ENCODE measurements at places on chromosomes 16 and 17.
A peak's percentile ranks its signal among the peaks of the same experiment; 100 is the strongest.

- DNase-seq: no peak
Observed at GRCh38 chr17:77450742-77451244, 310.0 kb downstream of the SEC14L1 start.

- DNase-seq: no peak
Observed at GRCh38 chr16:55470533-55471371, 8.2 kb upstream of the MMP2 start.

DNA sequence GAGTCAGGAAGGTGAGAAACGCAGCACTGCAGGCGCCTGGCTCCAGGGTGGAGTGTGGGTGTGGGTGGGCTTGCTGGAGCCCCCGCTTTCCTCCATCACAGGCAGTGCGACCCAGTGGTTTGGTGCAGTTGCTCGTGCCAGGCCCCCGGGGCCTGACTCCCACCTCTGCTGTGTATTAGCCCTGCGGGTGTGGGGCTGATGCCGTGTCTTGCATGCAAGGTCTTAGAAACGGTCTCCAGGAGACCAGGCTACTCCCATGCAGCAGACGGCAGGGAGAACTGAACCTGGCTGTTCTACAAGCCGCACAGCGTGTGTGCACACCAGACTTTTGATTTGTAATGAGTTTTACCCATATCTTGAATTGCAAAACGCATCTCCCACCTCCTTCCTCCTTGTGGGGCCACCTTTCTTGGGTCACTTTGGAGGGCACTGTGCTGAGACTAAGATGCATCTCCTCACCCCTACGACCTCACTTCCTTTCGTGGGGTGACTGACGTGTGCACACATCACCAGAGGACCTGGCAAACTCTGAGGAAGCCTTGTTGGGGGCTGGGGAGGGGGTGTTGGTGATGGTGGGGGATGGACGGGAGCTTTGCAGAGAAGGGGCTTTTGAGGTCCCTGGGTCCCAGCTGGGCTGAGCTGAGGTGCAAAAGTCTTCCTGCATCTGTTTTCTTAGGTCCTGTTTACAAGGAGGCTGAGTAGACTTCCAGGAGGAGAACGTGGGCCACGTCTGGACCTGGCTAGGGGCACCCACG, 101.8 kb upstream of the TNRC6C start:
- DNase-seq: no peak

DNA sequence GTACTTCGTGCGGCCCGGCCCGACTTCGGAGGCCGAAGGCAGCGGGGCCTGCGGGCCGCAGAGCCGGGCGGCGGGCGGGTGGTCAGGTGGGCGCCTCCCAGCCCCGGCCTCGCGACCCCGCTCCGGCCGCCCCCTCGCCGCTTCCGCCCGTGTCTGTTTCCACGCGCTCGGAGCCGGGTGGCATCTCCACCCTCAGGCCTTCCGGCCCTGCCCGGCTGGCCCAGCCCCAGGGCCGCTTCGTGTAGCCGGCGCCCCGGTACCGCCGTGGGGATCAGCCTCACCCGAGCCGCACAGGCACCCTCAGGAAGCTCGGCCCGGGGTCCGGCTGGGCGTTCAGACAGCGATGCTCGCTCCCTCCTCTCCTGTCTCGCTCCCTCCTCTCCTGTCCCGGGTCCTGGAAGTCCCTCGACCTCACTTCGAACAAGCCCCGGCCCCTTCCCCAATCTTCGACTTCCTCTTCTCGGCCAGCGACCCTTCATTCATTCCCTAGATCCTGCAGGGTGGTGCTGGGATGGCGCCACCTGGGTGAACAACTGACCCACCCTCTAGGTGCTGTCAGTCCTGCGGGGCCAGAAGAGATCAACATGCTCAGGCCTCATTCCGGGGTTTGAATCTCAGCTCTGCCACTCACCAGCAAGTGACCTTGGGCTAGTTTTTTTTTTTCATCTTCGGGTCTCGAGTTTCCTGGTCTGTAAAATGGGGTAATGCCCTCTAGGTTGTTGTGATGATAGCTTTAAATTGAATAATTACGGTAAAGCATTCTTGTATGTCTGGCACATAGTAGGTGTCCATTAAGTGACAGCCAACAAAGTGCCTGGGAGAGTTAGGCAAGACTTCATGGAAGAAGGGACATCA, 610 bp downstream of the VPS4A start:
- DNase-seq: peak; percentile 36

DNA sequence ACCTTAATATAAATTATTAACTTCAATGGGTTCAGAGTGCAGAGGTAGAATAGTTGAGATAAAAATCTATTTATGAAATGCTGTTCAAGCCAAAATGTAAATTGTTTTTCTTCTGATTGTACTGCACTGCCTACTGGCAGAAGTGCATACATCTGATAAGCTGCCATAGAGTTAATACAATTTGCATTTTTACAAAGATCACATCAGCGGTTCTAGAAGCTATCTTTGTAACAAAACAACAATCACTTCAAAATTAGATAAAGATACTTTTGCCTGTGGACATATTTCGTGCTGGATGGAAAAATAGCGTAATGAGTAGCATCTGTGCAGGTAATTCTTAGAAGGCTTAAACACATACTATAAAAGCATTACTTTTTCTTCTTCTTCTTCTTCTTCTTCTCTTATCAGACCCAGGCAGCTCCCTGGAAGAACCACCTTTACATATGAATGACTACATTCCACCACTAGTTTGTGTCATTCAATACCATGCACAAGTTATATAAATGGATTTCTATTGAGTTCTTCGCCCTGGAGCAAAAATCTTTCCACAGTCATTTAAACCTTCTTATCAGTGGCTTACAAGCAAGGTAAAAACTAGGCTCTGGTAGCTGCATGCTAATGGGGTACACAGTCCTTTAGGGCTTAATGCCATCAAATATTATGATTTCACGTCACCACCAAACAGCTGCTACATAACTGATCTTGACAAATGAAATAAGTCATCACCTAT, 47.0 kb downstream of the SYNRG start:
- no peak for DNase-seq

GRCh38 chr16:85958731-85959130, 59.8 kb downstream of the IRF8 start:
- no peak for DNase-seq

- peak; percentile 52 for DNase-seq
Observed at GRCh38 chr16:68995011-68995504, 110.4 kb upstream of the HAS3 start.

- peak; percentile 96 for DNase-seq
Observed at GRCh38 chr17:73308017-73308823, 3.6 kb downstream of the CDC42EP4 start.

DNA sequence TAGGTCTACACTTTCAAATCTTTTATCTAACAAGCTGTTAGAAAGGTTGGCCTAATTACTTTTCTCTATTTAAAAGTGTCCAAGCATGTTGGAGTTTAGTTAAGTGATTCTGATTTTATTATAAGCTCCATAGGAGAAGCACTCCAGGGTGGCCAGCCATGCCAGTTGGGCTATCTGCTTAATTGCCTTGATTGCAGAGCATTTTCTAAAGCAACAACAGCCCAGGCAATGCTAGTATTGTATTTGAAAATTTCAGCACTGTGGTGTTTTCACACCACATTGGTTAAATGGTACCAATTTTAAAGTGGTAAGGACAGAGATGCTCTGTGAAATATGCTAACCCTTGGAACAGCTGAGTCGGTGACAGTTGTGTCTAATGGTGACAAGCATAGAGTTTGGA, 510.5 kb upstream of the CDH8 start:
- DNase-seq: no peak

- peak; percentile 36 for DNase-seq
Observed at GRCh38 chr16:24758373-24758772, 28.9 kb downstream of the TNRC6A start.

DNA sequence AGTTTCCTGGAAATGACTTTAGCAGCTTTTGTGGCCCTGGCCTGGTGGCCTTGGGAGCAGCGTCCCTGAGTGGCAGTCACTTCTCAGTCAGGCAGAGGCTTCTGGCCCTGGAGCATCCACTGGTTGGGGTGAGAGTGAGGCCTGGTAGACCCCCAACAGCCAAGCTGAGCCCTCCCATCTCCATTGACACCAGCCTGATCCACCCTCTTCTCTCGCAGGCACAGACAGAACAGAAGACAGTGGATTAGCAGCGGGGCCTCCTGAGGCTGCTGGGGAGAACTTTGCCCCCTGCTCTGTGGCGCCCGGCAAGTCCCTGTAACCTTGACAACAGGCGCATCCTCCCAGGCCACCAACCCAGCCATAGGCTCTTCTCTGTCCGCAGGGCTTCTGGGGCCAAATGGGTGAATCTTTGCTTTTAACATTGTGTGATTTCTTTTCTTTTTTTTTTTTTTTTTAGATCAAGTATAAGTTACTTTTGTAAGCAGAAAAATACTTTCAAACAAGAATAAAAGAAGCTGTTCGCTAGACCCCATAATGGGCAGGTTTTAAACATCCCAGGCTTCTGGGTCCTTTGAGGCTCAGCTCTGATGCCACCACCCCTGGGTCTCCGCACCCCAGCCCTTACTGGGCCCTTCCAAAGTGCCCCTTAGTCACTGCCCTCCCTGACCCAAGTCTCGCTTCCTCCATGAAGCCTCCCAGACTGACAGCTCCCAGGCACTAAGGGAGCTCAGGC, 12.7 kb upstream of the FLYWCH1 start:
- DNase-seq: no peak

- peak; percentile 81 for DNase-seq
Observed at GRCh38 chr16:12067714-12068401, 91.3 kb downstream of the SNX29 start.

DNA sequence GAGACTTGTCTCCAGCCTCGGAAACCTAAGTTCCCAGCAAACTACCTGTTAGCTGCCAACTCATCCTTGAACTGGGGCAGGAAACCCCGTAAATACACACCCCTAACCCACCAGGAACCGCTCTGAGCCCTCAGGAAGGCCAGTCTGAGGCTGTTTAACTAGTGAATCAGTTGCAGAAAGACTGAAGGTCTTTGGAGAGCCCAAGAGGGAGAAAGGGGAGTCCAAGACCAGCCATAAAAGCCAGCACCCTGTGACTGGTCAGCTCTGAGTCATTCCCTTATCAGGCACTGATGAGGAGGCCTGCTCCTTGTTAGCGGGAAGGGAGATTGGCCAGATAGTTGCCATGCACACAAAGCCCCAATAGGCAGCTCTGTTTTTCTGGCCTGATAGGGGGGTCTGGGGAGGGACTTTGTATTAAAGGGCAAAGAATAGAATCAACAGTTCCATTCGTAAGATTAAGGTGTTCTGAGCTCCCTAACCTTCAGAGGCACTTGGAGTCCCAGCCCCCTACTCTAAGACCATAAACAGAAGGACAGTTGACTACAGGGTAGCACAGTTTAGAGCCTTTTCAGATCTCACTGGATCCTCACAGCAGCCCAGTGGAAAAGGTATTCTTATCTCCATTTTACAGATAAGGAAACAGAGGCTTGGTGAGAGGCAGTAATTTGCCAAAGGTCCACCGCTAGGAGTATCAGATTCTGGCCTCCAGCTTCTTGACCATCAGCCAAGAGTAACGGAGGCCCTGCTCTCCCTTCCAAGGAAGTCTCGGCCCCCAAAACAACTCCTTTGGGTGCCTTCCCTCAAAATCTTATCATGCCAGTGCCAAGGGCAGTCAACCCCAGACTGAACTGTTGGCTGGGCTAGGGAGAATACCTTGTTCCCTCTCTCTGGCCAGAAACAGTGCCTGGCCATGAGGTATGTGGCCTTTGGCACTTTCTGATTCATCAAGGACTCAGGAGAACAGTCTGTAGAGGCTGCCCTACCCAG, 2.2 kb upstream of the KRT19 start:
- peak; percentile 96 for DNase-seq

DNA sequence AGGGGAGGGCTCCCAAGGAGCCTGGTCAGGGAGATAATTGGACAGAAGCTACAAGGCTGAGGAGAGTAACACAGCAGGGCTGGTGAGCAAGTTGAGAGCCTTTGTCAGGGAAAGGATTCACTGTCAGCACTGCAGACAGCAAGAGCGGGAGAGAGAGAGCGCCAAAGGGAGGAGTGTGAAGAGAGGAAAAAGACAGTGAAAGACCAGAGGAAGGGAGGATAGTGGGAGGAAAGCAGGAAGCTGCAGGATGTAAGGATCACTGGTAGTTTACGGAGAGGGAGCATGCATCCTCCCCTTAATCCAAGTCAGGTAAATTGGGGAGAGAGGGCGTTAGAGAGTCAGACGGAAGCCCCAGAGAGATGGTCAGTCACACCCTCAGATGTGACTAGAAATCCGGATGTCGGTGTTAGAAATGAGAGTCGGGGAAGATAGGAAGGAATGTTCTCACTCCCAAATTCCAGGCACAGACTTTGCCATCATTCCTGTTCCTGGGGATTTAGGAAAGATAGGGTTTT, 13.8 kb upstream of the SPOP start:
- DNase-seq: no peak

DNA sequence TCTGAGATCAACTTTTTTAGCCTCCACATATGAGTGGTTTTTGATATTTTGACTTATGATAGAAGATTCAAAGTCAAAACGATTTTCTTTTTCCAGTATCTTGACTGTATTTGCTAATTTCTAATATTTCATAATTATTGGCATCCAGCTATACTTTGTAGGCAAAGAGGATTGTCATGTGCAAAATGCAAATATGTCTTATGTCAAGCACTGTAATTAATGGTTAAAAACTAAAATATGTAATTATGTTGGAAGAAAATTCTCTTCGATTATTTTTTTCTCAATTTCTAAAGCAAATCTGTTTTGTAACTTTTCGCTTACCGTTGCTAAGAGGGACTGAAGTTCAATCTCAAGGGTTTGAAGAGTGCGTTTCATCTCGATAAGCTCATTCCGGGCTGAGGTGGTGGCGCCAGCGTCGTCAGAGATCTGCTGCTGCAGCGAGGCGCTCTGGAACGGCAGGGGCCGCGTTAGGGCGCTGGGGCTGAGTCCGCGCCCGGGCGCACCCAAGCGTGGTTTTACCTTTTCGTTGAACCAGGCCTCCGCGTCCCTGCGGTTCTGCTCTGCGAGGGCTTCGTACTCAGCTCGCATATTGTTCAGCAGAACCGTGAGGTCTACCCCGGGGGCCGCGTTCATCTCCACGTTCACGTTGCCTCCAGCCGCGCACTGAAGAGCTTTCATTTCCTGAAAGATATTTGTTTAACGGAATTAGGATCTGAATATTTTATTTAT, 3.0 kb downstream of the KRT27 start:
- DNase-seq: no peak

- peak; percentile 93 for DNase-seq
Observed at GRCh38 chr17:49076573-49077384, 55.8 kb upstream of the B4GALNT2 start.

Measured in iris pigment epithelial cell (primary cell).